B cell (primary cell): ENCODE measurements at places on chromosomes 3 and 15. TPM values are rescaled to one million over a fixed set of nuclear protein-coding genes. Genes with fewer than 3 reads are reported as not detected.

RTP1 gene
- not detected in 2 replicates for total RNA-seq

ANKRD34C gene
- not detected in 2 replicates for total RNA-seq

DNA sequence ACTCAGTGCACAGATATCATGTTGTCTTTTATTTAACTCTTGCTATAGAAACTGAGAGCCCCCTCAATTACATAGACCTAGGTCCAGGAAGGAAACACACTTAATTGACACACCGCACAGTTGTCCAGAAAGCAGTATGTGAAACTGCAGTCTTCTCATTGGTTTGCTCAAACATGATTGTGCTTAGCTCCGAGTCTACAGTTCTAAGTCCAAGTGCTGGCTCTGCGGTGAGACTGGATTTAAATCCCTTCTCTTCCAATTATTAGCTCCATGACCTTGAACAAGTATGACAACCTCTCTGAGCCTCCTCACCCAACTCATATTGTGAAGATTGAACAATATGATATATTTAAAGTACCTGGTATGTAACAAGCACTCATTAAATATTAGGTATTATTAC is 19.0 kb upstream of the AHSG start:
- H3K27me3 ChIP-seq, result no peaks in the 10 kb centered on the region
- H3K36me3 ChIP-seq, result no peaks in the 10 kb centered on the region
- no peaks in the 10 kb centered on the region for H3K4me1 ChIP-seq

DNA sequence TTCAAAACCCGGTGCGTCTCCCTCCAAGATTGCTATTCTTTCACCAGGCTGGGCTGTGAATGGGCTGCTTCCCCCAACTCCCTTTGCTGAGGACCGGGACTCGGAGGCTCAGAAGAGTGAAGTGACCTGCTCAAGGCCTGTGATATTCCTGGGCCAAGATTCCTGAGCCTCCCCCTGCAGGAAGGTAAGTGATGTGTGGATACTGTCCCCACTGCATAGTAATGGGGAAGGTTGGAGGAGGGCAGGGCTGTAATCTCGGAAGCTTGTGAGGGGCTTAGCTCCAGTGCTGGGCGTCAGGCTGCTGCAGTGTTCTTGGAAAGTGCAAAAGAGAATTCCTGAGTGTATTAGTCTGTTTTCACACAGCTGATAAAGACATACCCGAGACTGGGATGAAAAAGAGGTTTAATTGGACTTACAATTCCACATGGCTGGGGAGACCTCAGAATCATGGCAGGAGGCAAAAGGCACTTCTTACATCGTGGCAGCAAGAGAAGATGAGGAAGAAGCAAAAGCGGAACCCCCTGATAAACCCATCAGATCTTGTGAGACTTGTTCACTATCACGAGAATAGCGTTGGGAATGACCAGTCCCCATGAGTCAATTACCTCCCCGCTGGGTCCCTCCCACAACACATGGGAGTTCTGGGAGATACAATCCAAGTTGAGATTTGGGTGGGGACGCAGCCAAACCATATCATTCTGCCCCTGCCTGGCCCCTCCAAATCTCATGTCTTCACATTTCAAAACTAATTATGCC is 67.6 kb downstream of the EFCAB12 start:
- no peak for DNase-seq
- H3K4me3 ChIP-seq, result no peak overlapping the region
- H3K27me3 ChIP-seq, result no peaks in the 10 kb centered on the region
- H3K27ac ChIP-seq, result no peak overlapping the region
- no peaks in the 10 kb centered on the region for H3K36me3 ChIP-seq

GRCh38 chr3:52865994-52866393 is 31.2 kb upstream of the MUSTN1 start:
- no peaks in the 10 kb centered on the region for H3K36me3 ChIP-seq
- H3K27ac ChIP-seq, result no peak overlapping the region
- no peaks in the 10 kb centered on the region for H3K4me1 ChIP-seq
- H3K4me3 ChIP-seq, result no peak overlapping the region
- DNase-seq, result no peak
- no peaks in the 10 kb centered on the region for H3K27me3 ChIP-seq

DNA sequence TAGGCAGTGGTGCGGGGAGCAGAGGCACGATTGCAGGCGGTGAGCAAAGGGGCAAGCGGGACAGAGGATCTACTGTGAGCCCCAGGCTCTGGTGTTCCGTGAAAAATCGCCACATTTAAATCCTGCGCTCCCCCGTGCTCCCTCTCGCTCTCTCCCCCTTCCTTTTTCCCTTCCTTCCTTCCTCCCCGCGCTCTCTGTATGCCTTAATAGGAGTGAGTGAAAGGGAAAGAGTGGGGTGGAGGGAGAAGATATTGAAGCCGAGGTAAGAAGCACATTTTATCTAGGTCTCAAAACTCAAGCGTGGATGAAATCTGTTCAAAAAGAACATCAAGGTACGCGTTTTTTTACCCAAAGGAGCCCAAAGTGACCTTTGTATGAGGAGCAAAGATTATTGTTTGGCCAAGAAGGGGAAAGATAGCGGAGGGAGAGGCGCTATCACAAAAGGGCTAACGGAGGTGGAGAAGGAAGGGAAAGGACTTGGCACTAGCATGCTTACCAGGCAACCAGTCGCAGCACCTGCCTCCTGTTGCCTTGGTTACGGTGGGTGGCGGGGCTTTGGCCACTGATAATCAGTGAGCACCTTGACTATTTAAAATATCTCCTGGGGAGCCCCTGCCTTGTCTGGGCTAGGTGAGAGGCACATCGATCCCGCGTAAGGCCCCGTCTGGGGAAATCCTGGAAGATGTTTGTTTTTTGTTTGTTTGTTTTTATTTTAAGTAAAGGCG is 14.9 kb upstream of the AEN start:
- peaks cover 65% of the 10 kb centered on the region for H3K27me3 ChIP-seq
- no peak overlapping the region for H3K4me3 ChIP-seq
- no peaks in the 10 kb centered on the region for H3K36me3 ChIP-seq
- DNase-seq, result no peak
- no peak overlapping the region for H3K27ac ChIP-seq
- H3K4me1 ChIP-seq, result peaks cover 21% of the 10 kb centered on the region

DNA sequence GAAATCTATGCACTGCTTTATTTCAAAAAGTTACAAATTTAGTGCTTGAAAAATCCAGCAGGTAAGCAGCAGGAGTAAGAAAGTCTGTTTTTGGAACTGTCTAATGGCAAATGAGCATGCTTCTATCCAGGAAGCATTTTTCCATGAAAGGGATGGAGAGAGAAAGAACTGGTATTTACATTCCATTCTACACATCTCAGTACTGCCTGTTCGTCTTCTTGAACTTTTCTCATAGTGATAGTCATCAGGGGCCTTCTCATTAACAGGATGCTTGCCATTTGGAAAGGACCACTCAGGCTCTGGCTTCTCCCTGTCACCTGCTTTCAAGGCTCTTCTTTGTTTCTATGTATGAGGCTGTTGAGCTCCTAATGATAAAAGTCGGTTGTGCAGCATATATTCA is 267.3 kb upstream of the IL12A start:
- DNase-seq, result no peak
- no peaks in the 10 kb centered on the region for H3K27me3 ChIP-seq
- H3K4me3 ChIP-seq, result no peak overlapping the region

DNA sequence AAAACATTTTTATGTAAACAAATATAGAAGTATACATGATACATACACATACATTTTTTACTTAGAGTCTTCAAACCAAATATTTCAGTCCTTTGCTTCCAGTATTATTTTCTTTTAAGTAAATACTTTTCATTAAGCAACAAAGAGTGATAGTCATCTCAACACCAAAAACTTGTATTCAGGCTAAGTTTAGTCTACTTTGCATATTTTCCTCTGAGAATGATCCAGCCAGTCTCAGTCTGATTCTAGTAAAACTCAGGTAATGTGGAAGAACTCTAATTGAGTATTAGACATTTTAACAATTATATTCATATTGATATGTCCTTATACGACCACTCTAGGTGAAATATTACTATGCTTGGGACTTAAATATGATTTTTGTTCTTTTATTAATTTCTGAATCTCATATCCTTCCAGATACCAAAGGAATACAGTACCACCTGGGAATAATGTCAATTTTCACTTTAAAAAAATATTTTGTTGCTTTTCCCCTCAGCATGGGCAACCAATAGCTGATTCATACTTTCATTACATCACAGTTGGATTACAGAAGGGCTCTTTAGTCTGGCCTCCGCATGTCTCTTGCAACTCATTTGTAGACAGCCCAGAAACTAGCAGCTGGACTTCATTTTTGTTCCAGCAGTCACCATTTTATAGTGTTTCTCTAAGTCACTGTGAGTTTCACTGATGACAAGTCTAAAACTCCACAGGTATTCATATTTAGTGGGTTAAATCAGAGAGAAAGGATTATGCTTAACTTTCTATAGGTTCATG is 390.4 kb downstream of the ZBTB20 start:
- H3K27ac ChIP-seq, result no peak overlapping the region
- no peak for DNase-seq

GRCh38 chr3:80806673-80807072 is 954.8 kb downstream of the GBE1 start:
- H3K4me1 ChIP-seq, result no peaks in the 10 kb centered on the region
- H3K27ac ChIP-seq, result no peak overlapping the region
- DNase-seq, result no peak
- H3K36me3 ChIP-seq, result no peaks in the 10 kb centered on the region
- H3K27me3 ChIP-seq, result no peaks in the 10 kb centered on the region

DNA sequence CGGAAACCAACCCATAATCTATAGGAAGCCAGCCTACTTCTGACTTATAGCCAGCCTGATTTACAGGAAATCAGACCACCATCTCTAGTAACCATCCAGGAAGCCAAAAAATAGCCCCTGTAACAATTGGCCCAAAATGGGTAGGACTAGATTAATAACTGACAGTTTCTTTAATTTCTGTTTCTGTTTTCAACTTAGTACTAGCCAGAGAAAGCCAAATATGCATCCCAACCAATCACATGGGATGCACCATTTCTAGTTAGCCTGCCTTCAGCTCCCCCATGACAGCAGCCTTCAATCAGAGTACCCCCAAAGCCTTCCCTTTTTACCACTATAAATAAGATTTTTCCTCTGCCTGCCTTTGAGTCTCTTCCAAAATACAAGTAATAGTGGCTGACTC is 239.1 kb upstream of the GADL1 start:
- H3K4me3 ChIP-seq, result no peak overlapping the region
- no peaks in the 10 kb centered on the region for H3K27me3 ChIP-seq
- no peaks in the 10 kb centered on the region for H3K36me3 ChIP-seq

DNA sequence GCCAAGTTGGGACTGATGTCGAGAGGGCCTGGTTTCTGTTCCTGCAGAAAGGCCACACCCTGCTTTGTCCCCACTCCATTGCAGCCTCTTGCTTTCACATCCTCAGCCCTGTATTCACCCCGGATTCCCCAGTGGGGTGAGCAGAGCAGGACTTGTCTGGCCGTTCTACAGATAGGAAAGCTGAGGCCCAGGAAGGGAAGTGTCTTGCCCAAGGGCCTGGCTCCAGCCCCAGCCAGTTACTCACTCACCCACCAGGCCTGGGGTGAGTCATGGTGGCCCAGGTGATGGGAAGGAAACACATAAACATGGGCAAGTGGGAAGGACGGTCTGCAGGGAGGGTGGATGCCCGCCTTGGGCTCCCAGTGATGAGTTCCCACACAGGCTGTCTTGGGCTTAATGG is 6.1 kb upstream of the DUSP7 start:
- H3K27me3 ChIP-seq, result no peaks in the 10 kb centered on the region
- H3K27ac ChIP-seq, result no peak overlapping the region
- H3K4me1 ChIP-seq, result peaks cover 24% of the 10 kb centered on the region
- no peaks in the 10 kb centered on the region for H3K36me3 ChIP-seq

GOLGA6L10 gene
- total RNA-seq, result 1.1 and 2.1 TPM in 2 replicates

DNA sequence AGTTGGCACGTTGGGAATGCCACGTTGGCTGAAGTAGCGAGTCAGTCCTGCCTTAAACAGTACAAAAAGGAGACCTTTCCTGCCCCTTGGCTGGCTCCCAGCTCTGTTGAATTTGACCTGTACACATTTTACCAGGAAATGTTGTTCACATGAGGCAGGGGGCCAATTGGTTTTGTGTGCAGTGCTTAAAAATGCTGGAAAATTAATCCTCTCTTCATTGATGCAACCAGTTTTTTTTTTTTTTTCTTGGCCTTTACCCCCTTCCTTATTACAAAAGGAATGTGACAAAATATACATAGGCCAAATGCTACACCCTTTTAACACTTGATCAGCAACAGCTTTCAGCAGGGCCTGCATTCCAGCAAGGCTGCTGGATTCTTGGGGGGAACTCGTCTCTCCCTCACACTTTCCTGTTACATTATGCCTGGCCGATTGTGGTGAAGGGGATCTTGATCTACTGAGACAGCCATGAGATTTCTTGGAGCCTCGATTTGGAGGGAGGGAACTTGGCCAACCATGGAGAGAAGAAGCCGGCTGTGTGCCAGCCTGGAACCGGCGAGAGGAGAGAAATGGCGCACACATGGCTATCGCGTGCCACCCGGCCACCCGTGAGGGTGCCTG is 93.1 kb downstream of the DNASE1L3 start:
- no peaks in the 10 kb centered on the region for H3K36me3 ChIP-seq
- H3K4me1 ChIP-seq, result peaks cover 61% of the 10 kb centered on the region
- DNase-seq, result no peak

DNA sequence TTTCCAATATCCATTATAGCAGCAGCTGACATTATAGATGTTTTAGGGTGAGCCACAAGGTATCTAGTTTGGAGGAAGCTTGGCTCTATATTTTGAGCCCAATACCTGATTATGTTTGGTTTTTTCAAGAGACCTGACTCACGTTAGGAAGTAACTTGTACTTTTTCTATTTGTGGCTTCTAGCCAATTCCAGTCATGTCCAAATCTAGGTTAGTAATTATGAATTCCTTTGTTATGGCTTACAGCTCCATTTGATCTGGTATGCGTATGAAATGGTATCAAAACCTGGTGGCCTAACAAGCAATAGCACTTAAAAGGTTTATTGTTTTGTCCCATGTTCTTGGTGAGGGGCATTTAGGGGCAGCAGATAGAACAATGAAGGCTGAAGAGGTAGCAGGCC is 115.9 kb downstream of the TOP2B start:
- H3K36me3 ChIP-seq, result no peaks in the 10 kb centered on the region
- no peak overlapping the region for H3K27ac ChIP-seq
- DNase-seq, result no peak
- no peaks in the 10 kb centered on the region for H3K4me1 ChIP-seq
- no peak overlapping the region for H3K4me3 ChIP-seq

COL6A5 gene
- total RNA-seq, result not detected in 2 replicates

GRCh38 chr15:75112848-75113492 is 88.7 kb upstream of the C15orf39 start:
- DNase-seq, result peak; percentile 53
- H3K4me3 ChIP-seq, result no peak overlapping the region
- peaks cover 49% of the 10 kb centered on the region for H3K4me1 ChIP-seq
- H3K36me3 ChIP-seq, result no peaks in the 10 kb centered on the region
